ENCODE measurements at places on chromosomes 1 and 21. TPM values are rescaled to one million over a fixed set of nuclear protein-coding genes. Genes with fewer than 3 reads are reported as not detected.

FCRL1 gene
- 111 TPM for total RNA-seq

SYT2 gene
- not detected for total RNA-seq

GRCh38 chr1:117952386-117952785, 22.8 kb downstream of the WDR3 start:
- H3K27me3 ChIP-seq, result no peaks in the 10 kb centered on the region
- no peak overlapping the region for H3K4me3 ChIP-seq
- H3K36me3 ChIP-seq, result peaks cover 92% of the 10 kb centered on the region
- no peaks in the 10 kb centered on the region for H3K4me1 ChIP-seq

DNA sequence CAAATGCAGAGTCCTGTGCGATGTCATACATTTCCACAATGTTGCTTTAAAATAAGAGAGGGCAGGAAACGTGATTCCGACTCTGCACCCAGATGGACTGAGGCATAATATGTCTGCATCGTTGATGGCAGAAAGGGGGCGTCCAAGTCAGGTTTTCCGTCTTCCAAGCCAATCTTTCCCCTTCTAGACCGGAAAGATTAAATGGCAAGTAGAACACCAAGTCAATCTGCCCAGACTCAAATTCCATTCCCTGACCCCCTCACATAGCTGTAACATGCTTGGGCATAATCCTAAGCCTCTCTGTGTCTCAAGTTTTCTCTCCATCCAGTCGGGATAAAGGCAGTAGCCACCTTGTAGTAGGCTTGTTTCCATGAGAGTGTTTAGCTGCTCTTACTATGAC, 14.4 kb downstream of the PCP4 start:
- H3K4me1 ChIP-seq, result no peaks in the 10 kb centered on the region
- no peak for DNase-seq
- no peak overlapping the region for H3K27ac ChIP-seq
- H3K27me3 ChIP-seq, result no peaks in the 10 kb centered on the region

LMOD1 gene
- total RNA-seq, result not detected

- H3K4me3 ChIP-seq, result peak overlapping the region; percentile 69
- peak; percentile 50 for DNase-seq
- H3K36me3 ChIP-seq, result peaks cover 10% of the 10 kb centered on the region
- peak overlapping the region; percentile 46 for H3K27ac ChIP-seq
Observed at GRCh38 chr1:52368383-52369172, 2.6 kb upstream of the CC2D1B start.

- H3K4me1 ChIP-seq, result no peaks in the 10 kb centered on the region
- no peak overlapping the region for H3K4me3 ChIP-seq
- no peak for DNase-seq
Observed at GRCh38 chr1:163933437-163933836, 611.7 kb downstream of the NUF2 start.

DNA sequence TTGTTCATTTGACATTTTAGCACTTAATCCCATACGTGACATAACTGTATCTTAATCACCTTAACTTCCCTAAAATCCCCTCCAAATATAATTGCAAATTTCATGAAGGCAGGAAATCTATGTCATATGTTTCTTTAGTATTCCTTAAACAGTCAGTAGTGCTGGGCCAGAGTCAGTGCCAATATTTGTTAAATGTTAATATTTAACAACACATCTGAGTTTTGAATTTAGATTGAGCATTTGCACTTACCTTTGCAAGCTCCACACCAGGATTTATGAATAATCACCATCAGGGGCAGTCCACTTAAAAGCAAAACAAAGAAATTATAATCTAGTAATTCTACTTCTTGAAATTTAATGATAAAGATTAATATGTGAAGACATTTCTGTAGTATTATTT, 5.3 kb downstream of the KTI12 start:
- peaks cover 60% of the 10 kb centered on the region for H3K36me3 ChIP-seq
- no peak overlapping the region for H3K4me3 ChIP-seq
- H3K4me1 ChIP-seq, result peaks cover 28% of the 10 kb centered on the region
- no peak overlapping the region for H3K27ac ChIP-seq
- DNase-seq, result no peak
- H3K27me3 ChIP-seq, result no peaks in the 10 kb centered on the region

GRCh38 chr1:62462370-62462769, 25.5 kb downstream of the USP1 start:
- H3K27ac ChIP-seq, result no peak overlapping the region
- H3K27me3 ChIP-seq, result no peaks in the 10 kb centered on the region
- H3K4me3 ChIP-seq, result no peak overlapping the region

GBP6 gene
- not detected for total RNA-seq

DNA sequence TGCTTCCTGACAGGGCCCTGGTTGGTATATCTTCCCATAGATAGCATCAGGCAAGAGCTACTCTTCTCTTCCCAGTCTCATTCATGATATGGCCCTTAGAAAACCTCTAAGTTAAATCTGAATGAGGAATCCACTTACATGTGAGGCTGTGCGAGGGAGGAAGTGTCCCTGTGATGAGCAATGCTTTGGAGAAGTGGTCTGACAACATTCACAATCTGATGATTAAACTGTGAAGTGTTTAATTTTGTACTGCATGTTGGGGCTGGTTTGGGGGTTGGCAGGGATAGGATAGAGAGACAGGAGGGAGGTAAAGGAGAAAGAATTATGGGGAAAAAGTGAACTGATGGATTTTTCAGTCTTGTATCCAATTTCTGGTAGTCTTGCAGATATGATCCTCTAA, 421.2 kb upstream of the DAB1 start:
- no peaks in the 10 kb centered on the region for H3K27me3 ChIP-seq
- H3K36me3 ChIP-seq, result no peaks in the 10 kb centered on the region
- H3K4me3 ChIP-seq, result no peak overlapping the region
- DNase-seq, result no peak
- no peak overlapping the region for H3K27ac ChIP-seq
- H3K4me1 ChIP-seq, result no peaks in the 10 kb centered on the region

DNA sequence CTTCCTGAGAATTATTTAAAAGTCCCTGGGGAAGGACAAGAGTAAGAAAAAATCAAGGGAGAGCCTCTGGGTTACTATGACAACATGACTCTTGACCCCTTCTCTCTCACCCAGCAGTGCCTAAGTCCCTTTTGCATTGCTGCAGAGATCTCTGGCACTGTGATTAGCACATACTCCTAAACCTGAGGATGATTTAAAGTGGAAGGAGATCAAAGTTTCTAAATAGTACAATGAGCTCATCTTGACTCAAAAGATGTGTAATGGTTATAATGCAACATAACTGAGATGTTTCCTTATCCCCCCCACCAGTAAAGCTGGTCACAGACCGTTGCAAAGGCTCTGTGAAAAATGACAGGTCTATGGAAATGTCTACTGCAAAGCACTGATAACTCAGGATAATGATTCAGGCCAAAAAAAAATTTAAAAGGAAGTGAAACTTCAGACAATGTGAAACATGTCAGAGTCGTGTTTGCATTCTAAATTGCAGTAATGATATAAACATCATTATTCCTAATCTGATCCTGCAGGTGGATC, 519.2 kb downstream of the KIF26B start:
- H3K27ac ChIP-seq, result no peak overlapping the region
- DNase-seq, result no peak
- no peaks in the 10 kb centered on the region for H3K27me3 ChIP-seq
- H3K36me3 ChIP-seq, result no peaks in the 10 kb centered on the region
- no peak overlapping the region for H3K4me3 ChIP-seq
- H3K4me1 ChIP-seq, result peaks cover 25% of the 10 kb centered on the region

CCDC17 gene
- total RNA-seq, result 4.6 TPM

DNA sequence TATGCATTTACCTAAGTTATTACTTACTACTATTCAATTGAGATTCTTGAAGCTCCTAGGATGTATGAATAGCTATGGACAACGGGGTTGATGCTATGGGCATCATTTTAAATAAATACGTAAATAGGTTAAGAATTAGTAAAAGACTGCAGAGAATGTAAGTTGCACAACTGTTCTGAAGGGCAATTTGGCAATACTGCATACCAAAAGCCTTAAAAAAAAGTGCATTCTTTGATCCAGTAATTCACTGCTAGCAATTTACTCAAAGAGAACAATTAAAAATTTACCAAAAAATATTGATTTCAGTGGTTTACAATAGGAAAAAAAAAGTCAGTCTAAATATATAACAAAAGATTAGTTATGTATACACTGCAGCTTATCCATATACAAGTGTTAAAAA, 3.5 kb downstream of the ARPC5 start:
- DNase-seq, result no peak
- H3K4me3 ChIP-seq, result no peak overlapping the region
- peaks cover 54% of the 10 kb centered on the region for H3K4me1 ChIP-seq
- H3K27me3 ChIP-seq, result no peaks in the 10 kb centered on the region
- H3K36me3 ChIP-seq, result peaks cover 63% of the 10 kb centered on the region
- H3K27ac ChIP-seq, result no peak overlapping the region

DNA sequence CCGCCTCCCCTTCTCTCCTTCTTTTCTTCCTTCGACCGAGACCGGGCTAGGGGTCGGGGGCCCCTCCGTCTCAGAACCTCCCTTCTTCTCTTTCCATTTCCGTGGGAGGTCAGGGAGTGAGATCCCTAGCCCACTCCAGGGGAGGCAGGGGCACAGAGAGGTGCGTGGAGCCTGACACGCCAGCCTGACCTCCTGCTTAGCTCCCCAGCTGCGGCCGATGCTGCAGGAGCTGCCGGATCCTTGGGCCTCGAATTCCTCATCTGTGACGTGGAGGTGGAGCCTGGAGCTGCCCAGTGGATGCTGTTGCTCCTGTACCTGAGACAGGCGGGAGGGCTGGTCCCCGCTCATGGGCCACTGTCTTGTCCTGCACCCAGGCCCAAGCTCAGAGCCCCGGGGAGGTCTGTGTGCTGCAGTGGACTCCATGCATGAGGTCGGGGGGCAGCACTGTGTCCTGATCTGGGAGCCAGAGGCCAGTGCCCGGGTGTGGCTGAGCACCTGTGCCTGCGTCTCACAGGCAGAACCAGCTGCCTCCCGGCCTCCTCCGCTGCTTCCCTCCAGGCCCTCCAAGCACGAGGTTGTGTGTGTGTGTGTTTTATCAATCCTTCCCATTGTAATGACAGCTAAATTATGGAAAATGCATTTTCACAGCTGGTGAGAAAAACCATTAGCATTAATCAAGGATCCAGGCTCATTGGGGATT, 55.3 kb upstream of the TTC34 start:
- H3K4me1 ChIP-seq, result no peaks in the 10 kb centered on the region
- no peak overlapping the region for H3K27ac ChIP-seq
- H3K4me3 ChIP-seq, result no peak overlapping the region
- DNase-seq, result no peak
- H3K27me3 ChIP-seq, result no peaks in the 10 kb centered on the region
- H3K36me3 ChIP-seq, result no peaks in the 10 kb centered on the region

BGLAP gene
- total RNA-seq, result 2.7 TPM

DNA sequence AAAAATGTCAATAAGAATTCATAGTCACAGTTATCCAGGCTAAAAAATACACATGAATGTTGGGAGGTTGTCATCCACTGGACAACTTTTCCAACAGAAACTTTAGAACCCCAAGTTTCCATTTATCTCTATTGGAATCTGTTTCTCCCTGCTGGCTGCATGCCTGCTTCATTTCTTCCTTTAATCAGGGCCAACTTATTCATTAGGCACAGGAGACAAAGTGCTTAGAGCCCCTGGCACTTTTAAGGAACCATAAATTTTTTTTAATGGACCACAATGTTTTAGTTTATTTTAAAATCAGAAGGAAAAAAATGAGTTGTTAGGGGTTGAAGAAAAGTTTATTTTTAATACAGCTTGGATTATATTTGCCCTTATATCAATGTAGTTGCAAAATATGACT, 26.7 kb upstream of the C2CD2 start:
- DNase-seq, result no peak
- H3K4me3 ChIP-seq, result no peak overlapping the region
- H3K36me3 ChIP-seq, result no peaks in the 10 kb centered on the region
- H3K27me3 ChIP-seq, result peaks cover 3% of the 10 kb centered on the region
- H3K27ac ChIP-seq, result no peak overlapping the region
- H3K4me1 ChIP-seq, result no peaks in the 10 kb centered on the region

FAM43B gene
- not detected for total RNA-seq

DNA sequence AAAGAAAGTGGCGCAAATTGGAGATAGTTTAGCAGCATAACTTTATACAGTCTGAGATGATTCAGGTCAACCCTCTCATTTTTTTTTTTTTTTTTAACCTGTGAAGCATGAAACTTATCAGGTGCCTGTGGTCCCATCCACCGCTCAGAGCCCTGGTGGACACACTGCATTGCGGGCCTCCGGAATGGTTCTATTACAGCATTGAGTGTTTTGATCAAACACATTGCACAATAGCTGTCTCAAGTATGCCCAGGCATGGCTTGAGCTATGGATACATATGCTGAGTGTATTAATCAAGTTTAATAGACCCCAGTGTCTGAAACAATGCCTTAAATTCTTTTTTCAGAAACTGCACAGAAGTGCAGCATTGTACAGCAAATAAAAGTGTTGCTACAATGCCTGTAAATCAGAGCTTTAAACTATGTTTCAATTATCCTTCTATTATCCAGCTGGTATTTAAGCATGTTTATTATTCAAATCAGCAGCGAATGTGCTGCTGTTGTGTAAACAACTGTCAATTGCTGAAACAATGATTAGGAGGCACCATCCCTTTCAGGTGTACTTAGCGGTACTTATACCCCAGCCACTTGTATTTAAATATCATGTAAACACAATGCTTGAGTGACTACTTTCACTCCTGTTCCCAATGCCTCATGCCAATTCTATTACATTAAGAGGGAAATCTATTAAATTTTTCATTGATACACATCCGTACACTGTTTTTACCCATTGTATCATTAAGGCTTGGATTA, 456.6 kb downstream of the RPS6KC1 start:
- H3K36me3 ChIP-seq, result no peaks in the 10 kb centered on the region
- H3K27ac ChIP-seq, result no peak overlapping the region

DNA sequence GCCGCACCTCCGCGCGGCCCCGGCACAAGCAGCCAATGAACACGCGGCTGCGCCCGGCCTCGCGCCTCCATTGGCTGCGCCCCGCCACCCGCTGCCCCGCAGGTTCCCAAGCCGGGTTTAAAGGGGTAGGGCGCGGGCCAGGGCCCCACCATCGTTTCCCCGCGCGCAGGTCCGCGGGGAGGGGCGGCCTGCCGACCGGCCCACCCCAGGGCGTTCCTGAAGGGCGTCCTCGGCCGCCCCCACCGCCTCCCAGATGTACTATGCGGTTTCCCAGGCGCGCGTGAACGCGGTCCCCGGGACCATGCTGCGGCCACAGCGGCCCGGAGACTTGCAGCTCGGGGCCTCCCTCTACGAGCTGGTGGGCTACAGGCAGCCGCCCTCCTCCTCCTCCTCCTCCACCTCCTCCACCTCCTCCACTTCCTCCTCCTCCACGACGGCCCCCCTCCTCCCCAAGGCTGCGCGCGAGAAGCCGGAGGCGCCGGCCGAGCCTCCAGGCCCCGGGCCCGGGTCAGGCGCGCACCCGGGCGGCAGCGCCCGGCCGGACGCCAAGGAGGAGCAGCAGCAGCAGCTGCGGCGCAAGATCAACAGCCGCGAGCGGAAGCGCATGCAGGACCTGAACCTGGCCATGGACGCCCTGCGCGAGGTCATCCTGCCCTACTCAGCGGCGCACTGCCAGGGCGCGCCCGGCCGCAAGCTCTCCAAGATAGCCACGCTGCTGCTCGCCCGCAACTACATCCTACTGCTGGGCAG, at the start of gene OLIG1:
TSS of gene OLIG1 (plus strand) at position 148 of the 750 bp plus-strand sequence. CDS start at position 254, 106 bp downstream.
- no peak for DNase-seq
- H3K27ac ChIP-seq, result no peak within 1 kb of the TSS
- H3K4me3 ChIP-seq, result no peak within 1 kb of the TSS
- peaks cover 69% of the 10 kb centered on the region for H3K27me3 ChIP-seq
- peaks cover 12% of the 10 kb centered on the region for H3K4me1 ChIP-seq

Measured in activated B cell treated with CpG ODN at 0.5 μM for 24 hours (primary cell).